T-helper 17 cell (primary cell): ENCODE measurements at places on chromosomes 11 and 22. TPM values are rescaled to one million over a fixed set of nuclear protein-coding genes. Genes with fewer than 3 reads are reported as not detected.

The BAIAP2L2 gene
- total RNA-seq = 0.86 TPM

The PATL1 gene
- 49.0 TPM for total RNA-seq

The DDX25 gene
- total RNA-seq = not detected

GRCh38 chr11:133137270-133137669 lies 395.0 kb downstream of the OPCML start:
- no peak for DNase-seq

DNA sequence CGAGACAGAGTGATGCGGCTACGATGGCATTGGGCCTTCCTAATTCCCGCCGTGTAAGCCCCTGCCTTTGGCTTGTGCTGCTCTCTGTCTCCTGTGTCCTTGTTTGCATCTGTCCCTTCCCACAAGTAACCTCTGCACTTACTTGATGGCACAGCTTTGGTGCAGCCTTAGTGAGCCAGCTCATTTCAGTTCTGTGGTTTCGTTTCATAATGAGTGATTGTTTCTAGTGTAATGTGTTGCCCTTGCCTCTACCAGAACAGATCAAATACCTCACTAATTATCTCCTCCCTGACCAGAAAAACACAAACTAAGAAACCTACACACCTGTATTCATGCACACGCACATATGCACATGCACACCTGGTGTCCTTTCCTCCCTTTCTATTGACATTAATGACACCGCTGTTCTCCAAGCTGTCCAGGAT lies 58.8 kb downstream of the GRK3 start:
- no peak for DNase-seq

- no peak for DNase-seq
These were observed 24.2 kb downstream of the SNU13 start for GRCh38 chr22:41664490-41664889.

DNA sequence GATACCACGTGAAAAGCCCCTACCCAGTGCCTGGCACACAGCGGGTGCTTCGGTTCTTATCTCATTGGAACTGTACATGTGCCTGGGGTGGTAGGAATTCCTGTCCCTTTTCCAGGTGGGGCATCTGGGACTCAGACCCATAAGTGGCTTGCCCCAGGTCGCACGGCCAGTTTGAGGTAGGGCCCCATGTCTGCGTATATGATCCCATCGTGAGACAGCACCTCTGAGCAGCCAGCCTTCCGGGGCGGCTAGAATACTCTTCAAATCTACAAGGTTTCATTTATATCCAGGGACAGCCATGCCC lies 33.5 kb upstream of the SMIM38 start:
- DNase-seq = no peak

DNA sequence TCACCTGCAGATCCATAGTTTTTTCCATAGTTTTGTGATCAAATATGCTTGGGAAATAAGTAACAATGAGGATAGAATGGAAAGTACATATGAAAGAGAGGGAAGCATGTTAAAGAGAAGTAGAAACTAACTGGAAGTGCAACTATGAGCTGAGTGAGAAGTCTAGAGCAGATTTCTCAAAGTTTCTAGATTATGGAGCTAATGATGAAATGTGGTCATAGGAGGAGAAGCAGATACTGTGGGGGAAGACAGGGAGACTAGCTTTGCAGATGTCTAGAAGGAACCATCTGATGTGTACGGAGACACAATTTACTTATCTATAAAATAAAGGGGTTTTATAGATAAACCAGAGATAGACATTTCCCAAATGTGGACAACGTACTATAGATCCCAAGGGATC lies 37.1 kb downstream of the RELT start:
- no peak for DNase-seq

DNA sequence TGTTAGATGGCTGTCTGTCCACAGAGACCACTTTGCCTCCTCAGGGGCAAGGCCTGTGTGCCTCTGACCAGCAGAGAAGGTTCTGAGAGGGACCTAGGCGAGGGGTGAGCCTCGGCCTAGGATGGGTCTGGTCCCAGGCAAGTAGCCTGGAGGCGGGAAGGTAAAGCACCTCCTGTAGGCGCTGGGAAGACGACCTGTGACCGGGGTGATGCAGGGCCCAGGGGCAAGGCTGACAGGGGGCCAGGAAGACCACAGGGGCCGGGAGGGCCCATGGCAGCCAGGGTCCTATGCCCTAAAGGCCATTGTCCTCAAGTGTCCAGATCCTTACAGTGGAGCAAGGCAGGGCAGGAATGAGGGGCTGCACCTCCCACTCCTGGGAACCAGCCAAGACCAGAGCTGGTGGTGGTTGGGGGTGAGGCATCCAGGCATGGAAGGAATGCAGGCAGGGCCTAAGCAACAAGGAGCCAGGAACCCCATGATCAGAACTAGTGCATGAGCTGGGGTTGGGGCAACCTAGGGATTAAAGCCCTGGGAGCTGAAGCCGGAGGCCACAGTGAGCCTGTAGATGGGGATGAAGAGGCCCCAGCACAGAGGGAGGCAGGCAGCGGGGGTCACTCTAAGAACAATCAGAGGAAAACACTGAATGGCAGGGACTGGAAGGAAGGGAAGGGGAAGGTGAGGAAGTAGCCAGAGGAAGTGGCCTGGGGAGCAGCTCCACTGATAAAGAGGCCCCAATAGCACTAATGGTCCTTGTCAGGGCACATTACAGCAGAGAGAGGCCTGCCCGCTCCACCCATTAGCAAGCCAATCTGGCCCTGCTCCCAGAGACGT lies 32.9 kb upstream of the KLHL35 start:
- DNase-seq = no peak

GRCh38 chr11:86193297-86194095 lies 51.1 kb upstream of the EED start:
- DNase-seq = peak; percentile 30
